Pons (tissue), 1 donor: ENCODE measurements at places on chromosomes 6 and 20.

- DNase-seq = no peak
Measured at GRCh38 chr6:160883999-160884398, 107.6 kb upstream of the MAP3K4 start.

DNA sequence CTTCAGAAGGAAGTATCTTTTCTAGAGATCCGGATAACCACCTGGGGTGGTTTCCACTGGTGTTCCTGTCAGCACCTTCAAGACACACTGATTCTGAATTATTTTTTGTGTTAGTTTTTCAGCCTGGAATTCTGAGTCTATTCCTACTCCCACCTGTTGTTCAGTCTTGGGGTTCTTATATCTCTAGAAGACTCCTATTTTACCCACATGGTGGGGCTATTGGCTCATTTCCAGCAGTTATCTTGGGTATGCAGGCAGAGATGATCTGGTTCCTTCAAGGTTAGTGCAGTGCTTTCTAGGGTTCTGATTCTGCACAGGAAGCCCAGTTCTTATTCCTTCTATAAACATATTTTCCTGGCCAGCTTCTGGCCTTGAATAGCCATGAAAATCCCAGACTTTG lies 175.6 kb upstream of the PDE7B start:
- no peak for DNase-seq

GRCh38 chr6:21664314-21665109 lies 71.0 kb downstream of the SOX4 start:
- no peak for DNase-seq

- no peak for DNase-seq
Measured at GRCh38 chr6:159212028-159212427, 42.8 kb downstream of the FNDC1 start.

- DNase-seq = peak; percentile 95
Measured at GRCh38 chr20:62791301-62792181, 4.7 kb upstream of the MRGBP start.

DNA sequence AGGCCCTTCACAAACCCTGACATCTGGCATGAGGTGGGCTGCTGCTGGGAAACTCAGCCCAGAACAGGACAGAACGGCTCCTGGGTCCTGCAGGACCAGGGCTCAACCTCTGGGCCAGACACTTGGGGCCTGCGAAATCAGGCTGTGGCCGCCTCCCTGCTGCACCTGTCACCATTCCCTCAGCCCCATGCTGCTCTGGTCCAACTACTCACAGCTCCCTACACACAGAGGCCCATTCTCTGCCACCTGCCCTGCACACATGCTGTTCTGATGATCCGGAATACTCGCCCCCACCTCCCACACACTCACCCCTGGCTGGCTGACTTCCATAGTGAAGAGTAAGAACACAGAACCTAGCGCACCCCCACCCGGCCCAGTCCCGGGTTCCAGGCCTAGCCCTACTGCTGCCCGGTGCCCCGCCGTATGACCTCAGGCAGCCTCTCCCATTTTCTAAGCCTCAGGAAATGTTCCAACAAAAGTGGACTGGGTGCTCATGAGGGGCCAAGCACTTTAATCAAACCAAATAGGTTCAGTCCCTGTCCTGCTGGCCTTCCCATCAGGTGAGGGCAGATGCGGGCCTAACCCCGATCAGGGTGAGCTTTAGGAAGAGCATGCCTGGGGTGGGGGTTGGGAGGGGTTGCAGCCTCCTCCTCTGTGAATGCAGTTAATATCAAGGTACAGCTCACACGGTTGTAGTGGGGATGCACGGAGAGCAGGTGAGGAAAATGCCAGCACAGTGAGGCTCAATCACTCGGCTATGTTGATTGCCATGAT lies 3.9 kb downstream of the PEDS1 start:
- no peak for DNase-seq

- no peak for DNase-seq
Measured at GRCh38 chr6:47992809-47993208, 118.2 kb downstream of the PTCHD4 start.

- DNase-seq = no peak
Measured at GRCh38 chr6:7249391-7249790, 63.6 kb downstream of the SSR1 start.

GRCh38 chr20:48904566-48905296 lies 16.8 kb upstream of the ARFGEF2 start:
- DNase-seq = peak; percentile 69

DNA sequence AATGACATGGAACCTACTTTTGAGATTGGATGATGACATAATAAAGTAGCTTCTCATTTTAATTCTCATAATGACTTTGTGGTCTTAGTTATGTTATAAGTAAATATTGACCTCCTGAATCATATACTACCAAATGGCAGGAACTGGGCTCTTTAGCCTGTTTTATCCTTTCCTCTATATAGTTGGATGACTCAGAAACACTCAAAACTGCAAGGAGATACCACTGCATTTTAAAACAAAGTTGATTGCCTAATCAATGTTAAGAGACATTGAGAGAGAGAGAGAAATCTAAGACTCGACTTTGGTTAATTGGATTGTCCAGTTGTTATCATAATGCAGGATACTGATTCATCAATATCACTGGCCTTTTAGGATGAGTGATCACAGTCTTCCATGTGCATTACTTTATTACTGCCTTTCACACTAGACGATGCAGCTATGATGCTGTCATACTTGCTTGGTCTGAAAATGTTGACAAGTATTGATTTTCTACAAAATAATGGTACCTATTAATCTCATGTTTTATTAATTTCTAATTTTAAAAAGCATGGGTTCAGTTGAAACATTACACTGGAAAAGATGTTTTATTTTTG lies 320.0 kb downstream of the NKAIN2 start:
- DNase-seq = no peak

DNA sequence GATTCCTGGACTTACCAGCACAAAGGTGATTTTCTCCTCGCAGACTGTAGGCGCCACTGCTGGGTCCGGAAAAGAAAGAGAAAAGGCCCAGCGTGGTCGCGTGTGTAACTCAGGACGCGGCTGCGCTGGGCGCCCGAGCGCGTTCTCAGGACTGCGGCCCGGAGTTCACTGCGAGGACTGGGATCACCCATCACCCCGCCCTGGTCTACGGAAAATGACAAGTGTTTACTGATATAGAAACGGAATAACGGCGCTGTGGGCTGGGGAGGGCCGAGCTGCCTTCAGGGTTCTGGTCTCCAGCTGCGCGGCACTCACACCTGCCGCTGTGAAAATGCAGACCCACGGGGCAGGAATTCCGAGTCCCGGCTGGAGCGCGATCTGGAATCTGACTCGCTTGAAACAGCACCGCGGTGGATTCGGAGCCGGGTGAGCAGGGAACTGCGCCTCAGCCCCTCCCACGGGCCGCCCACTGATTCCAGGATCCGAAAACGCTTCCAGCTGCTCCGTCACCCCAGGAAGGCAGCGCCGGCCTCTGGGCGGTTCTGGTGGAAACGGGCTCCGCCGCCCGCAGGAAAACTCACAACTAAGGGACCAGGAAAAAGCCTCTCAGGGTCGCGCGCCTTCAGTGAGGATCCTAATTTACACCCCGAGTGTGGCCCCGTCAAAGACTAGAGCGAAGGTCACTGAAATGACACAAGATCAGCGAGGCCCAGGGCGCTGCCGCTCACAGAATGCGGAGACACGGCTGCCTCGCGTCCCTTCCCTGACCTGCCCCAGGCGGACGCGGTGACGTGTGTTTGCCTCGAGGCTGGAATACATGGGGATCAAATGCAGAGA lies 34.5 kb downstream of the HLA-A start:
- DNase-seq = peak; percentile 46

DNA sequence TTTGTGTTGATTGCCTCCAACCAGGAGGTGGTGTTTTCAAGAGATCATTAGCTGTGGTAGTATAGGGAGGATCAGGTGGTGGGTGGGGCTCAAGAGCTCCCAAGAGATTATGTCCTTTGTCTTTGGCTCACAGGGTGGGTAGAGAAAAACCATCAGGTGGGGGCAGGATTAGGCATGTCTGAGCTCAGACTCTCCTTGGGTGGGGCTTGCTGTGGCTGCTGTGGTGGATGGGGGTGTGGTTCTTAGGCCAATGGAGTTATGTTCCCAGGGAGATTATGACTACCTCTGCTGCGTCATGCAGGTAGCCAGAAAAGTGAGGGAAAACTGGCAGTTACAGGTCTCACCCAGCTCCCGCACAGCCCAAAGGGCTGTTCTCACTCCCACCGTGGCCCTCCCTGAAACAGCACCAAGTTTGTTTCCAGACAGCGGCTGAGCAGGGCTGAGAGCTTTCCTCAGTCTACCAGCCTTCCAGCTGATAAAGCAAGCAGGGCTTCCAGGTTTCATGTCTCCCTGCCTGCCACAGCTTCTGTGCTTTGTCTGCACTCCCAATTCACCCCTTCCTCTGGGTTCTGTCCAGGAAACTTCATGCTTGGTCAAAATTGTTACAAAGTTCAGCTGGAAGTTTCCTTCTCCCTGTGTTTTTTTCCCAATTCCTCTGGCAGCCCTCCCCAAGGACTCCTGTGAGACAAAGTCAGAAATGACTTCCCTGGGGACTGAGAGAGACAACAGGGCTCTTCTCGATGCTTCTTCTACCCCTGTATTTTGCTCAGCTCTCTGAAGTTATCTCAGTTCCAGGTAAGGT lies 481.1 kb upstream of the MAN1A1 start:
- DNase-seq = no peak

DNA sequence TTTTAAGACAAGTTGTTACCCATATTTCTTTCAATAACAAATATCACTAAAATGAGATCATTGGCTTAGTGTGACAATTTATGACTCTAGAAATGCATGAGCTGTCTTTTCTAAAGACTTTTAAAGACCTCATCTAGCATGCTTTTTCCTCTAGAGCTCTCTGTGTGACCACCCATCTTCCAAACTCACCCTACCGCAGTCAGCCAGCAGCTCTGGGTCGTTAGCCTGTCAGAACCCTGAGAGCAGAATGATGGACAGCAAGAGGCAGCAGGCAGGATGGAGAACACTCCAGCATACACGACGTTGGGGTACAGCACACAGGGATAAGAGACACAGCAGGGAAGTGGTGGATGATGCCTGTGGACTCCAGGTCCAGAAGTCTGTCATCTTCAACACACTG lies 45.1 kb upstream of the TBX18 start:
- no peak for DNase-seq

- DNase-seq = no peak
Measured at GRCh38 chr20:51388227-51388626, 154.3 kb downstream of the NFATC2 start.

GRCh38 chr20:37042986-37043972 lies 52.5 kb downstream of the RBL1 start:
- no peak for DNase-seq

- no peak for DNase-seq
Measured at GRCh38 chr6:39017547-39017880, 31.1 kb upstream of the GLP1R start.

DNA sequence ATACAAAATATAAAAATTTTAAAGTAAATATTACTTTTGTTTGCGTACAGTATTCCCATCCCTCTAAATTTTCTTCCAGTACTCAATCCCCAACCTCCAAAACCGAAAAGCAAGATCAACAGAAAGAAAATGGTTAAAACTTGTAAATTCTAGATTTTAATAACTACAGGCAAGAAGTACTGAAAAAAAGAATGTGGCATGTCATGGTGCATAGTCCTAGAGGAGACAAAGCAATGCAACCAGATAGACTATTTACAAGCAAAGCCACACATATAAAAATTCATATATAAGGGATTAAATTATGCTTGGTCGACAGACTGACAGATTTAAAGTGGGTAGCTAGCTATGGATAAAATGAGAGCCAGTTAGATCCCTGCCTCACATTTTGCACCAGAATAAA lies 56.5 kb upstream of the HFE start:
- no peak for DNase-seq

DNA sequence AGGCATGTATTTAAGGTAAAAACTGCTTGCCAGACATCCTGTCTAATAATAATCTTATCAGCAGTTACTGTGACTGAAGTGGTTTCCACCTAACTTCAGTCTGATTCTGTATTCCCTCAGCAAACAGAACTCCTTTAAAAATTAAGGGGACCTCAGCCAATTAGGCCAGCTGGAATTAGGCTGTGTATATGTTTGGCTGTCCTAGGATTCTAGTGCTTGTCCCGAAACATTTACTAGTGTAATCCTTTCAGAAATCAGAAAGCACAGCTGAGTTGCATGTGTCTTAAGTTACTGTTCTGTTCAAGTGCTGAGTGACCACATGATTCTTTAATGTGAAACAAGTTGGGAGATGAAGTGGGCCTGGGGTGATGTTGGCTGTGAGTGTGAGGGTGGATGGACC lies 120.9 kb upstream of the SUPT3H start:
- no peak for DNase-seq

GRCh38 chr6:167795321-167795811 lies 31.3 kb upstream of the AFDN start:
- no peak for DNase-seq

GRCh38 chr6:9539231-9539755 lies 875.6 kb downstream of the TFAP2A start:
- DNase-seq = no peak

DNA sequence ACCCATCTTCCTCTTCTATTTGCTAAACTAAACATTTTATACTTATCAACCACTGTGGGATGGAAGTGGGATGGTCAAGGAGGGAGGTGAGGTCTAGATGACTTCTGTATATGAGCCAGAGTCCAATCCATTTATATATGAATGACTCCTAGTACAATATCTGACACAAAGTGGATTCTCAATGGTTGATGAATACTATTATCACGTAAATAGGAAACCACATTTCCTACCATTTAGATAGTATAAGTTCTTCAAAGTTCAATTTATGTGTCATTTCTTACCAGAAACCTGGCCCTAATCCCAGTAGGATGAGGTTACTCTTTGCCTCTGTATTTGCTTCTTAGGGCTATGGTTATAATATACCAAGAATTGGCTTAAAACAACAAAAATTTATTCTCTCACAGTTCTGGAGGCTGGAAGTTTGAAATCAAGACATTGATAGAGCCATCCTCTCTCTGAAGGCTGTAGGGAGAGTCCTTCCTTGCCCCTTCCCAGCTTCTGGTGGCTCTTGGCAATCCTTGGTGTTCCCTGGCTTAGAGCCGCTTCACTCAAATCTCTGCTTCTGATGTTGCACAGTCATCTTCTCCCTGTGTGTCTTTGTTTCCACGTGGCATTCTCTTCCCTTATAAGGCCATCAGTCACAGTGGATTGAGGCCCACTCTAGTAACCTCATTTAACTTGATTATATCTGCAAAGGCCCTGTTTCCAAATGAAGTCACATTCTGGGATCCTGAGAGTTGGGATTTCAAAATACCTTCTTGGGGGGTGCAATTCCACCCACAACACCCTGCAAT lies 41.0 kb upstream of the RAB23 start:
- no peak for DNase-seq

- no peak for DNase-seq
Measured at GRCh38 chr6:125174626-125175025, 21.1 kb downstream of the TPD52L1 start.

- DNase-seq = no peak
Measured at GRCh38 chr6:42938987-42939809, 9.9 kb downstream of the CNPY3 start.

DNA sequence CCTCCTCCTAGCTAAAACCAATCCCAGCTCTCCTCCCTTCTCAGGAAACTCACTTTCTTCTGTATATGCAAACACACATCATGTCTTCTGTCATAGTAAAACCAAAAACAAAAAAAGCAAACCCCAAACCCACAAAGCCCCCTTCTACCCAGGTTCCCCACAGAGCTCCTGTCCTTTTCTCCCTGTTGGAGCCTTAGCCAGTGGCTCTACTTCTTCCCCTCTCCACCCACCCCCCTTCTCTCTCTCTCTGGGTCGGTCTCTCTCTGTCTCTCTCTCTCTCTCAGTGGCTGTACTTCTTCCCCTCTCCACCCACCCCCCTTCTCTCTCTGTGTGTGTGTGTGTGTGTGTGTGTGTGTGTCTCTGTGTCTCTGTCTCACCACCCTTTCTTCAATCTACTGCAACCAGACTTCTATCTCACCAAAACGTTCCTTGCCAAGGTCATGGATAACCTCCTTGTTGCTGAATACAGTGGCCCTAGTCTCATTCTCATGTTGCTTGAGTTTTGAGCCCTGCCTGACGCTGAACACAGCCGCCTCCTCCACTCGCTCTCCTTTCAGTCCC lies 8.7 kb upstream of the OSER1 start:
- DNase-seq = no peak
